ENCODE measurements at places on chromosomes 2 and 18. TPM values are rescaled to one million over a fixed set of nuclear protein-coding genes. Genes with fewer than 3 reads are reported as not detected.

GCG gene
- total RNA-seq: not detected

TRAPPC8 gene
- 43.1 TPM for total RNA-seq

MARCHF4 gene
- 3.3 TPM for total RNA-seq

LRATD1 gene
- total RNA-seq: under 0.01 TPM

COL4A3 gene
- total RNA-seq: 11.0 TPM

CENPA gene
- total RNA-seq: 17.4 TPM

SMARCAL1 gene
- 20.9 TPM for total RNA-seq

ANKRD62 gene
- under 0.01 TPM for total RNA-seq

CYRIA gene
- total RNA-seq: 5.2 TPM

TUBB8B gene
- total RNA-seq: not detected

SLC9A4 gene
- total RNA-seq: not detected

LYPD1 gene
- 32.1 TPM for total RNA-seq

FBXO15 gene
- total RNA-seq: 0.38 TPM

HOXD12 gene
- total RNA-seq: not detected

KIF3C gene
- 11.5 TPM for total RNA-seq

TMEM198 gene
- 0.96 TPM for total RNA-seq

BAZ2B gene
- total RNA-seq: 40.3 TPM

DSC3 gene
- total RNA-seq: under 0.01 TPM

MC4R gene
- under 0.01 TPM for total RNA-seq

CIB4 gene
- not detected for total RNA-seq

GAL3ST2 gene
- 0.85 TPM for total RNA-seq

SCN3A gene
- 1.9 TPM for total RNA-seq

ABCG5 gene
- not detected for total RNA-seq

CFLAR gene
- total RNA-seq: 179 TPM

CDH19 gene
- total RNA-seq: 2.0 TPM

FAM161A gene
- 2.5 TPM for total RNA-seq

CEP68 gene
- total RNA-seq: 5.8 TPM

CHRNG gene
- total RNA-seq: not detected

MFF gene
- 102 TPM for total RNA-seq

PPIG gene
- total RNA-seq: 21.5 TPM

CFAP65 gene
- total RNA-seq: not detected

SFT2D3 gene
- total RNA-seq: 4.4 TPM

TCF7L1 gene
- 2.3 TPM for total RNA-seq

ECEL1 gene
- not detected for total RNA-seq

Measured in regular cardiac myocyte (primary cell).